MCF 10A (cell line): ENCODE measurements at places on chromosomes 4 and X. TPM values are rescaled to one million over a fixed set of nuclear protein-coding genes. Genes with fewer than 3 reads are reported as not detected.

The FAM149A gene
- total RNA-seq: 0.79 and 1.3 TPM in 2 replicates

The HNRNPD gene
- 190 and 308 TPM in 2 replicates for total RNA-seq

The MAGEA12 gene
- total RNA-seq: not detected in 2 replicates

The SYTL4 gene
- 1.9 and 2.1 TPM in 2 replicates for total RNA-seq

The BLOC1S4 gene
- total RNA-seq: 10.6 and 13.0 TPM in 2 replicates

The FAM193A gene
- 30.7 and 31.3 TPM in 2 replicates for total RNA-seq

The GLA gene
- 11.7 and 13.3 TPM in 2 replicates for total RNA-seq

The NAP1L2 gene
- not detected in 2 replicates for total RNA-seq

The CXCL11 gene
- total RNA-seq: not detected in 2 replicates

The DRP2 gene
- 0.40 and 0.47 TPM in 2 replicates for total RNA-seq

The CCSER1 gene
- total RNA-seq: 0.63 and 0.74 TPM in 2 replicates

The CT83 gene
- not detected in 2 replicates for total RNA-seq
